ENCODE measurements at places on chromosomes 6 and 20.

GRCh38 chr6:140830666-140831065, 1302.1 kb upstream of the GJE1 start:
- no peak for DNase-seq

GRCh38 chr6:68008445-68008844, 626.6 kb upstream of the ADGRB3 start:
- no peak for DNase-seq

DNA sequence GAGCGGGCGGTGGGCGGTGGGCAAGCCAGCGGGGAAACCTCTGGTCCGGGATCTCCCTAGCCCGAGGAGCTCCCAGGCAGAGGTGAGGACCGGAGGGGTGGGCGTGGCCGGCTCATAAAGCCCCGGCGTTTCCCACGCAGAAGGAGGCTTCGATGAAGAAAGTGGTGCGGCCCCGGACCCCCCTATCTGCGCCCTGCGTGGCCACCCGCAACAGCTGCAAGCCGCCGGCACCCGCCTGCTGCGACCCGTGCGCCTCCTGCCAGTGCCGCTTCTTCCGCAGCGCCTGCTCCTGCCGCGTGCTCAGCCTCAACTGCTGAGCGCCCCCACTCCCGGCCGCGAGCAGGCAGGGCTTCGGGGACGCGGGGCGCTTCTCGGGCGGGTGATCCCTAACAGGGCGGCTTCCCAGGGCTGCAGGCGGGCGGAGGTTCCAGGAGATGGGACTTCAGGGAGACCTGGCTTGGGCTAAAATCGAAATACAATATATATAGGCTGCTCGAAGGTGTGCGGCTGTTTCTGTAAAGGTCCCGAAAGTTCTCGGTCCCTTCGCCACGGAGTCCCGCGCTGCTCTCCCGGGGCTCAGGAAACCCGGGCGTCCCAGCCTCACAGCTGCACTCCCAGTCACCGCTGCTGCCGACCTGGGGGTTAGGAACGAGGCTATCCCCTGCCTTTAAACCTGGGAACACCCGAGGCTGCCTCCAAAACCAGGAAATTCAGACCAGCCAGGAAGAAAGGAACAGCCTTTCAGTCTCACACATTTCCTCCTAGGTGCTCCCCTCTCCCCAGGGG, 27.8 kb downstream of the ASIP start:
- no peak for DNase-seq

DNA sequence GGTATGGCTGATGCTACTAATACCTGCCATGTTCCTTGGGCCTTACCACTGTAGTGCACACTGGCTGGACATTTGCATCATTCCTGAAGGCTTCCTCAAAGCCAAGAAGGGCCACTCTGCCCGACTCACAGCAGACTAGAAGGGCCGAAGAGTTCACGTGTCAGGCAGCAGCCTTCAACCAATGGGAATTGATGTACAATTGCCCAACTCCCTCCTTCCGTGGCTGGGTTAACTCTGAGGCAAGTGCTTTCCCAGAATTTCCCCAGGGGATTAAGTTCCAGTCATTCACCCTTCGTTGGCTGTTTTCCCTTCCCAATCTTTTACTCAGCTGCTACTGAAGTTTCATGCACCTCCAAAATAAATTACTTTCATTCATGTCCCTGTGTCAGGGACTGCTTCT, 29.8 kb downstream of the PSMB9 start:
- DNase-seq = no peak

DNA sequence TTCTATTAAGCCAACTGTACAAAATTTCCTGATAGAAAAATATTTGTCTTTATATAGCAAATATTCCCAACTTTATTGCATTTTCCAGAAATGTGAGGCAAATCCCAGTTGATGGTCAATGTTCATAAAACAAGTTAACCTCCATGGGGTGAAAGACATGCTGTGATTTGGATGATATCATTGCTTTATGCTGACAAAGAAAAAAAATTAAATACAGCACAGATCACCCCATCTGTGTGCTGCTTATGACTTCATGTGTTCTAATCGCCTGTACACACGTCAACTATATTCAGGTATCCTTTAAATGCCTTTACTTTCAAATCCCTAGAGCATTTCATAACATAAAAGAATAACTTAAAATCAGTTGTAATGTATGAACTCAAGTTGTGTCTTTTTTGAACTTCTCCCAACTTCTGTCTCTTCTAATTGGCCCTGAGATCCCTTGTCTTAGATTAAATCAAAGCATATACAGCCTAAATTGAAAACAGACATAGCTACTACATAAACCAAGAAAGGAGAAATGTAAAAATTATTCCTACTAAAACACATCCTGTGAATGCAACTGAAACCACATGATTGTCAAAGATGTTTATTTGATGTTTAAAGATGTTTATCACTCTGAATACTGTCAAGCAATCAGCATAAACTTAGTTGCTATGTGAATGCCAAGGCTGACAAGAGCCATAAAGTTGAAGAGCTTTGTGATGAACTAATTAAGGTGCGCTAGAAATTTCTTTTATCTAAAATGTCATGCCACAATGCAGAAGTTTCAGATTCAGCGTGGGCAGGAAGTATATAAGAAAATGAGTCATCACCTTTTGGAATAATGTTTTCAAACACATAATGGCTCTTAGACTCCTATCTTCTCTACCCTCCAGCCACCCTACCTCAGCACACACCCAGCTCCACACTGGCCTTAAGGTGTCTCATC, 68.7 kb downstream of the FILIP1 start:
- no peak for DNase-seq

DNA sequence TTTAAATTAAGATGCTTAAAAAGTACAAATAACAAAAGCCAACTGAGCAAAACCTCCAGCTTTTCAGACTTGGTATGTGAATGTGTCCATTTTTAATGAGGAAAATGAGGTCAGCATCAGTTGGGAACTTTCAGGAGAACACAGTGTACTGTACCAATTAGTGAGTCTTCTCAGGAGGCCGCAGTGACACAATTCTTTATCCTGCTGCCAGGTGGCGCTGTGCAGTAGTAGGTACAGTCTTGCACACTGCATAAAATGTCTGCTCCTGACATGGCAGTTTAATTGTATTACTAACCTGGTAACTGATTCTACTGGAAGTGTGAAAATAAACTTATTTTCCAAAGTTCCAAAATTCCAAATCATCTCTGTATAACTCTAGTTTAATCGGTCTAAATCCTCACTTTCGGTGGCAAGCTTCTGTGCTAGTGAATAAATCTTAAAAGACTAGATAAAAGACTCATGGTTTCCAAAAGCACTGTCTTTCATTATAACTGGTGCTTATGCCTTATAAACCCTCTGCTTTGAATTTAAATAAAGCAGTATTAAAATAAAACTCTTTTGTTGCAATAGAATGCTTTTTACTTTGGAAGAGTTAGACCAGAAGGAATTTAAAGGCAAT, 214.8 kb upstream of the MMS22L start:
- no peak for DNase-seq

GRCh38 chr6:30802731-30803130, 58.4 kb upstream of the IER3 start:
- no peak for DNase-seq

DNA sequence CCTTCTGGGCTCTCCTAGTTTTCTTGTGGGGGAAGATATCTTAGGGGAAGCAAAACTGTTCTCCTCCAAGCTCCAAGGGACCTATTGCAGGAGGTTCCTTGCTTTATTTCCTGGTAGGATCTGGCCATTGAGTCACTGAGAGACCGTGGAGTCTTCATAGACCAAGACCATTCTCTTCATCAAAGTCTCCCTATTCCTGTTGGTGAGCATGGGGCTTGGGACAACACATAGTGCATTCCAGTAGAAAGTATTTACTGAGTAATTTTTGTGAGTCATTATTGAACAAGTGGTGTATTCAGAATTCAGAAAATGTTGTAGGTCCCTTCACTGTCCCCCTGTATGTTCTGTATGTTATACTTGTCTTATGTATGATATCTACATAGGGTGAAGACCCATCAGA, 133.6 kb downstream of the CDH26 start:
- DNase-seq = no peak

DNA sequence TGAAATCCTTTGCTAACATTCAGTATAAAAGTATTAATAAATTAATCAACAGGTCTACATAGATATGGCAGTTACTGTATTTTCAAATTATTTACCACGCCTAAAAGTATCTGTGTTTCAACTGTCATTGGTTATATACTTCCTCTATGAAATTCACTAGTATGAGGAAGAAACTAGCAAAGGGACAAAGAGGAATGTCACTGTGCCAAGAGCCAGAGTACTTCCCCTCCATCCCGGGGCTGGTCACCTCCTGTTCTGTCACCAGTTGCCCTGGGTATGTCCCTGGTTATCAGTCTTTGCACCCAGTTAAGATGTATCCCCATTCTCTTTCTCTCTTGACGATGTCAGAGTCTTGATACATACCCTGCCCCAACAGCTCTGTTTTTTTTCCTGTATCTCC, 476.8 kb upstream of the SOX4 start:
- DNase-seq = no peak

DNA sequence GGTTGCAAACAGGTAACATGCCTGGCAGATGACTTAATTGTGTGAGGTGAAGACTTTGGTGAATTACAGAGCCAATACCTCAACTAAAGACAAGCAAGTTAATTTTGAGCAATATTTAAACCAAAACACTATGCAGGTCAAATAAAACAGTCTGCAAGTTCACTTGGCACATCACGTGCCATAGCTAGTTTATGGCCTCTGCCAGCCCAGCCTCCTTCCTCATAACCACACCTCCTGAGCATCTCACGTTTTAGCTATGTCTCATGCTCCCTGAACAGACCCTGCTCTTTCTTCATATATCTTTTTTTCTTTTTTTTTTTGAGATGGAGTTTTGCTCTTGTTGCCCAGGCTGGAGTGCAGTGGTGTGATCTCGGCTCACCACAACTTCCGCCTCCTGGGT, 4.5 kb upstream of the CNBD2 start:
- no peak for DNase-seq

DNA sequence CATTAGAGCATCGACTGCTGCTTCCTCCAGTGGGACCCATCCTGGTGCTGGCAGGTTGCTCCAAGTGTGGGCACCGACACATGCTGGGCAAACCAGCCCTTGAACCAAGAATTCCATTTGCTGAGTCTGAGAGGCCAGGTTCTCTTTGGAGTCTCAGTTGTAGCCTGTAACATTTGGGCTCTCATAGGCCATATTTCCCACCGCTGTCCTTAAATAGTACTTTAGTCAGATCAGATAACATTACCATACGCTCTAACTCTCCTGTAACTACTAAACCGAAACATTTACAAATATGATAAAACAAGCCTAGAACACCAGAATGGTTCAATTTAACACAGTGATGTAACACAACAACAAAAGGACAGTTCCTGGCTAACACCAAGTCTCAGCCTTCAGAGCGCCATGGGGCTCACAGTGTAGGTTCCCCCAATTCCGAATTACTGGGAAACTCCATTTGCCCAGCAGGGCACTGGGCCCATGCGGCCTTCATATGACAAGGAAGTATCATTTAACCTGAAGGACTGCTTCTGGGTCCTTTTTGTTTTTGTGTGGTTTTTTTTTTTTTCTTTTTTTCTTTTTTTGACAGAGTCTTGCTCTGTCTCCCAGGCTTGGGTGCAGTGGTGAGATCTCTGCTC, 28.4 kb upstream of the CD93 start:
- no peak for DNase-seq

DNA sequence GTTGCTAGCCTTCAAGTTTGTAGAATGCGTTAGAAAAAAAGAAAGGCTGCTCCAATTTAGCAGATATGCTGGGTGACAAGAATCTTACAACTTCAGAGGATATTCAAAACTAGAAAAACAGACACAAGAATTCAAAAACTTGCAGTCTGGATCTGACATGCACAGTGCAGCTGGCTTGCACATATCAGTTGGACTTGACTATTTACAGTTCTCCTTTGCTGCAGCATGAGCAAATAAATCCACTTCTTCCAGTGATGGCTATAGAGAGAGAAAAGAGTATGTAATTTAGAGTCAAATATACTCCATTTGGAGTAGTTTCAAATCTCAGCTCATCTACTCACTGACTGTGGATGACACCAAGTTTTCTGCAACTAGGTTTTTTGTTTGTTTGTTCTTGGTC, 247.0 kb downstream of the RIMS1 start:
- DNase-seq = no peak

GRCh38 chr6:169342710-169343109, 89.1 kb upstream of the THBS2 start:
- DNase-seq = no peak

GRCh38 chr20:10789386-10789785, 115.6 kb upstream of the JAG1 start:
- DNase-seq = no peak

DNA sequence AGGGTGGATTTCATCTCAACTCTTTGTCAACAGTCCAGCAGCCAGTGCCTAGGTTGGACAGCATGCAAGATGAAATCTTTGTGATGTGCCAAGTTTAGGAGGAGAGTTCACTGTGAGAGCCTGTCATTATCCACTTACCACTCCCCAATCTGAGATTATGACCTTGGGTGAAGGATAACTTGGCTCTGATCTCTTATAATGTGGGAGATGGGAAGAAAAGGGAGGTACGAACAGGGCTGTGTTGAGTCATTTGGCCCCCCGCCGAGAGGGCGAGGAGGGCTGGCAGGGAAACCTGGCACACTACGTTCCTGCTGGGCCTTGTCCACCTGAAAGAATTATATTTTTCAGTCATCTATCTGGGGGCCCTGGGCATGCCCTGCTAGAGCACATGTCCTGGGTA, 35.8 kb downstream of the LAMA4 start:
- DNase-seq = no peak

- DNase-seq = no peak
These were observed 46.6 kb upstream of the SLC9A8 start for GRCh38 chr20:49765846-49766541.

- no peak for DNase-seq
These were observed 18.8 kb downstream of the ALDH5A1 start for GRCh38 chr6:24513602-24514001.

GRCh38 chr6:132268209-132268608, 133.1 kb downstream of the MOXD1 start:
- no peak for DNase-seq

GRCh38 chr6:129686941-129687627, 22.9 kb downstream of the ARHGAP18 start:
- no peak for DNase-seq

- DNase-seq = no peak
These were observed 801.6 kb downstream of the EPHA7 start for GRCh38 chr6:92617721-92618120.

- no peak for DNase-seq
These were observed 25.8 kb downstream of the SLC2A12 start for GRCh38 chr6:134026597-134026996.

GRCh38 chr6:82569022-82569421, 205.4 kb downstream of the TPBG start:
- no peak for DNase-seq

DNA sequence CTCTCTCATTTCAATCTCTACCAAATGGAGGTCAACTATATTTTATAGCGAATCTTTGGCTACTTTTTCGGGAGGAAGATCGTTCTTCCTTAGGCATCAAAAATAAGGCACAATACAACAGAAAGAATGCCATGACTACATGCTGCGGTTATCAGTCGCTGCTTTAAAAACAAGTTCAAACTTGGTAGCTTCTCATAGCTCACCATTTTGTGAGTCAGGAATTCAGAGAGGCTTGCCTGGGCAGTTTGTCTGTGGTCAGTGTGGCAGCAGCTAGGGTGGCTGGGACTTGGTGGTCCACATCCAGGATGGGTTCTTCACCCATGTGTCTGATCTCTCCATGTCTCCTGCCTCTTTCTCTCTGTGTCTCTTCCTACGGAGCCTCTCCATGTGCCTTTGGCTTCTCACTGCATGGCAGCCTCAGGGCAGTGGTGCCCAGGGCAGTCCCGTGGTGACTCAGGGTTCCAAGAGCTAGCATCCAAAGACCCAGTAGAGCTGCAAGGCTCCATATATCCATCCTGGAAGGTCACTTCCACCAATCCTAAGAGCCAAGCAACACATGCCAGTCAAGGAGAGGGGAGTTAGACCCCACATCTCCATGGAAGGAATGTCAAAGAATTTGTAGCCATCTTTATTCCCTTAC, 10.4 kb downstream of the SCML4 start:
- DNase-seq = no peak

- DNase-seq = no peak
These were observed 156.7 kb upstream of the TENT5A start for GRCh38 chr6:81909162-81909561.

Measured in stimulated activated CD8-positive, alpha-beta memory T cell treated with anti-CD3 and anti-CD28 coated beads, Interleukin-4, amount 100 ng/mL, for 4 hours (primary cell).